ENCODE measurements at places on chromosomes 16 and 17.

GRCh38 chr16:47599512-47599911 is 138.4 kb downstream of the PHKB start:
- DNase-seq: no peak

DNA sequence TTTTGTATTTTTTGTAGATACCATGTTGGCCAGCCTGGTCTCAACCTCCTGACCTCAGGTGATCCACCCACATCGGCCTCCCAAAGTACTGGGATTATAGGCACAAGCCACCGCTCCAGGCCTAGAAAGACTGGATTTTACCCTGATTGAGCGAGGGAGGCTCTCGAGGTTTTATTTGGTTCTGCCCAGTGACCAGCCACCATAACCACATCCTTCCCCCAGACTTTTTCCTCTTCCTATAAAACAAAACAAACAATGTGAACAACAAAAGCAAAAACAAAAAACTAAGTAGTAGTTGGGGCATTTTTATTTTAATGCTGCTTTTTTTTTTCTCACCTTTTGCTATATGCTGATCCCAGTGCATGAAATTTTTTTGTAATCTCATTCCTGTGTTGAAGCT is 509.6 kb downstream of the MAF start:
- no peak for DNase-seq

- no peak for DNase-seq
Observed at GRCh38 chr17:59676716-59677115, 30.5 kb downstream of the PTRH2 start.

- no peak for DNase-seq
Observed at GRCh38 chr16:86961171-86961601, 356.0 kb downstream of the C16orf95 start.

GRCh38 chr16:80664226-80664625 is 123.4 kb downstream of the DYNLRB2 start:
- DNase-seq: no peak

DNA sequence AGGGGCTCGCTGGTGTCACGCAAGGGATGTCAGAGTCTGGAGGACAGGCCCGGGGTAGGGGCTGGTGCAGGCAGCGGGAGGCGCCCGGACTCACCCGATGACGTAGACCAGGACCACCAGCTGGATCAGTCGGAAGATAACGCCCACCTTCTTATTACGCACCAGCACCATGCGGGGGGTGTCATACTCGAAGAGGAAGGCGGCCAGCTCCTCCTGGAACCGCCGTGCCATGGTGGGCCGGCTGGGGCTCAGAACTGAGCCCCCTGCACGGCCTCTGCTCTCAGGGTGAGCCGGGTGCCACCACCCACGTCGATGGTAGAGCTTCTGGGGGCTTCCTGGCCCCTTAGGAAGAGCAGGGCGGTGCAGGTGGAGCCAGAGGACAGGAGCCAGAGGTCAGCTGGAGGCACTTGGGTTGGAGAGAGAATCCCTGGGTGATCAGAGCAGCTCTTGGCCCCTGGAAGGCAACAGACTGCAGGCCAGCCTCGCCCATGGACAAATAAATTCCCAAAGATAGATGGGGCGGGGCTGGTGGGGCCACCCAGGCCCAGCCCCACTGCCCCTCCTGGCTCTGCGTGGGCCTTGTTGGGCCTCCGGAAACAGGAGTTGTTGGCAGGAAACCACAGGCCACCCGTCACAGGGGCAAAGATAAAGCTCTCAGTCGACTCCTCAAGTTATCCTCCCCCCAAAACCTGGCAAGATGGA is at the start of gene P2RX1:
TSS of gene P2RX1 (minus strand) at position 471 of the 702 bp plus-strand sequence. CDS start at position 231, 240 bp downstream.
- peak; percentile 47 for DNase-seq

- DNase-seq: no peak
Observed at GRCh38 chr17:7108981-7109380, 5.6 kb downstream of the ASGR2 start.

Data from naive thymus-derived CD8-positive, alpha-beta T cell (primary cell).